Lung microvascular endothelial cell (primary cell): ENCODE measurements at places on chromosomes 6 and 20. TPM values are rescaled to one million over a fixed set of nuclear protein-coding genes. Genes with fewer than 3 reads are reported as not detected.

- no peak for DNase-seq
These were observed 593 bp upstream of the GSTA3 start for GRCh38 chr6:52910091-52910490.

DNA sequence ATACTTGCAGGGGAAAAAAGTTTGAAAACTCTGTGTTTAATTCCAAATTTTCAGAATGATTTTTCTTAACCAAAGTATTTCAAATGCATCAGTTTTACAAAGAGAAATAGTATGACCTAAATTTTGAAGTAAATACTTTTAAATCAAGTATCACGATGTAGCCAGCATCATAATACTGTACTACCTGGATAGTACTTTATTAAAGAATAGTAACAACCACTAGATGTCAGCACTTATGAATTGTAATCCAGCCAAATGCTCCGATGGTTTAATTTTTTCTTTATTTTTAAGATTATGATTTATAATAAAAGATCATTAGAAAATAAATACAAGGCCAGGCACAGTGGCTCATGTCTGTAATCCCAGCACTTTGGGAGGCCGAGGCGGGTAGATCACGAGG, 37.2 kb upstream of the HACE1 start:
- no peak for DNase-seq

Gene NTSR1
- total RNA-seq, result under 0.01 and 0.22 TPM in 2 replicates

Gene TGM3
- total RNA-seq, result not detected in 2 replicates

- peak; percentile 81 for DNase-seq
These were observed 37.0 kb upstream of the SAMHD1 start for GRCh38 chr20:36988494-36988966.

Gene OOEP
- total RNA-seq, result under 0.01 TPM in 1 of 2 replicates, not detected in the other

GRCh38 chr6:168526841-168527281, 85.9 kb downstream of the SMOC2 start:
- peak; percentile 66 for DNase-seq

DNA sequence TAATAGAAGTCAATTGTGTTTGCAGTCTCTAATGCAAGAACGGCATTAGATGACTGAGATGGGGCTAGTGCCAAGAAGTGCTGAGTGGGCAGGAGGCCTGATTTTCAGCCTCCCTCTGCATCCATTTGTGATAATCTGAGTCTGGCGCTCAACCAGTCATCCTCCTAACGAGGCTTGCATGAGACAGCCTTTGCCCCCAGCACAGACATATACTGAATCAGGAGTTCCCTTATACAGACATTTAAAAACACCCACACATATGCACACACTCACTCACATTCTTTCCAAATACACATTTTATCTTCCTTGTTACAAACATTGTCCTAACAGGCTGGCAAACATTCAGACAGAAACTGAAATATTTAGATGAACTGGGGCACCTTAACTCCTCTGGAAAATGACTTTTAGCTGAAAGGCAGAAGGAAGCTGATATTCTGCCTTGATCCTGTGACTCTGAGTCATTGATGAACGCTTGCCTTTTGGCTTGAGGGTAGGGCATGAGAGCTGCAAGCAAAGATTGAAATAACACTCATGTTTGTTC, 562.3 kb downstream of the DHX35 start:
- DNase-seq, result no peak

GRCh38 chr6:52390361-52390727, 28.4 kb downstream of the PAQR8 start:
- peak; percentile 78 for DNase-seq

DNA sequence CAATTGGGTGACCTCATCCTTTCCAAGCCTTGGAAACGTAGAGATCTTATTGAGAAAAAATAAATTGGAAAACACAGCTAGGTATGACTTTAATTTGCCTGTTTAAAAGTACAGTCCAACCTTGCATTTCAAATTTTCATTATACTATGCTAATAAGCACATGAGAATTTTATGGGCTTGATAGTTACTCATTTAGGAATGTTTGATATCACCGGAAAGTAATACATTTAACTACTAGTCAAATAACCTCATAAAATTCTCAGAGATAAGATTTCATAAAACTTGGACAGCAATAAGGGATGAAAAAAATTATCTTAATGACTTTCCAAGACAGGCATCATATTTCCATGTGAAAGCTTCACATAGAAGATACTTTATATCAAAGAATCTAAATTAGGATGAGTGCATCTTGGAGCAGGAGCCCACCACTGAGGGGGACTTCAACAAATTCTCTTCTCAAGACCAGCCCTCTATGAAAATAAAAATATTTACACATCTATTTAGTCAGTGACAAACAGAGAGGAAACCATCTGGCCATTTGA, 236.3 kb downstream of the EPHA7 start:
- DNase-seq, result no peak

DNA sequence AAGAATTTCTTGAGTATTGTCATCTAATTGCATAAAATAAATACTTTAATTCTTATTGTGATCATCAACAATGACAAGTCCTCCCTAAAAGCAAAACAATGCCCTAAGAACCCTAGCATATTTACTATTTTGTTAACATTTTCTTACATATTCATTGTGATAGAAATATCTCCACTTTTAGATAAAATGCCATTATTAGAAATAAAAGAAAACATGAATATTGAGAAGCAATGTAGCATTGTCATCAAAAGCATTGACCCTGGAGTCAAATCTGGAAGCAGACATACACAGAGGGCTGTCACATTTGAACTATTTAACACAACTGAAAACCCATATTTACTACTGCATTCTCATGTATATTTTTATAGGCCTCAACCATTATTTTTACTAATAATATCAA, 257.7 kb downstream of the SYNE1 start:
- DNase-seq, result no peak

GRCh38 chr6:118253741-118254140, 294.4 kb upstream of the PLN start:
- no peak for DNase-seq

DNA sequence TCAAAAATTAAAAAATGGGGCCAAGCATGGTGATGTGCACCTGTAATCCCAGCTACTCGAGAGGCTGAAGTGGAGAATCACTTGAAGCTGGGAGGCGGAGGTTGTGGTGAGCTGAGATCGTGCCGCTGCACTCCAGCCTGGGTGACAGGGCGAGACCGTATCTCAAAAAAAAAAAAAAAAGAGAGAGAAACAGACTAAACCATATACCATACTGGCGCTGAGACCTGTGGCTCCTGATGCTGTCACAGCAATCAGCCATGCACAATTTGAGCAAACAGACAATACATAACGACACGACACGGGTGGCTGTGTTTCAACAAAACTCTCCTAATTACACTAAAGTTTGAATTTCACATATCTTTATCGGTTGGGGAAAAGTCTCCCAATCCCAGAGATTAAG, 14.9 kb upstream of the CBFA2T2 start:
- no peak for DNase-seq

Gene PPIL6
- total RNA-seq, result 0.22 and 0.60 TPM in 2 replicates

DNA sequence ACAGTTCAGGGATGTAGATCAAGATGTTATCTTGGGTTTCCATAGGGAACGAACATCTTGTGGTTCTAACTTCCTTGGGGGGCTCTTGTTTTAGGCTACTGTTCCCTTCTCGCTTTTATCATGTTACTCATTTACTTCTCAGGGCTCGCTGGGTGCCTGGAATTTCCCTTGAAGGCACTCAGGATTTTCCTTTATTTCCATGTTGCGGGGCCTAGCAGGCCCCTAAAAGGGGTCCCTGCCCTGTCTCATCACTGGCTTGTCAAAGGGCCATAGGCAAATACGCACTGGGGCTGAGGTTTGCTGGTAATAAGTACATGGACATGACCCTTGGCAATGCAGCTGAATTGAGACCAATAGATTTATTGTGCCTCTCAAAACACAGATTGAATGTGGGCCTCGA, 262.3 kb downstream of the CDH4 start:
- no peak for DNase-seq

GRCh38 chr6:54111341-54112045, at the start of gene MLIP:
Gene MLIP, plus strand, starts transcription at chr6:54111443. Its CDS starts 37 bp downstream, at chr6:54111480.
- peak; percentile 25 for DNase-seq

DNA sequence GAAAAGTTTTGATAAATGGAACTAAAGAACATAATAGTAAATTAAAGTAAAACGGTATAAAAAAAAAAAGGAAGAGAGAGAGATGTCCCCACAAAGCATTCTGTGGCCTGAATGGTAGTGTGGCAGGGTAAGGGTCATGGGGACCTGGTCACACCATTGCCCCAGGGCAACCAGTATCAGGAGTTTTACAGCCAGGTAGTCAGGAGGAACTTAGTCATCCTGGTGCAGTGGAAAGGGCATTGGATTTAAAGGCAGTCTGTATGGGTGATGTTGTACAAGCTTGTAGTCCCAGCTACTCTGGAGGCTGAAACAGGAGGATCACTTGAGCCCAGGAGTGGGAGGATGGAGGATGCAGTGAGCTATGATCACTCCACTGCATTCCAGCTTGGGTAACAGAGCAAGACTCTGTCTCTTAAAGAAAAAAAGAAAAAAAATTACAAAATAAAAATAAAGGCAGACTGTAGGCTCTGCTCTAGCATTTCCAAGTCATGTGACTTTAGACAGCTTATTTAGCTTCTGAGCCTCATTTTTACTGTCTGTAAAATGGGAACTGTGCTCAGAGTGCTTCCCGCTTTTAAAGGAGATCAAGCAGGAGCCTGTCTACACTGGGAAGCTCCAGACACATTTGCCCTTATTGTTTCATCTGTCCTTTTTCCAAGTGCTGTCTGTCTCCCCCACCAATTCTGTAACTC, 112.8 kb upstream of the ARMC2 start:
- no peak for DNase-seq

DNA sequence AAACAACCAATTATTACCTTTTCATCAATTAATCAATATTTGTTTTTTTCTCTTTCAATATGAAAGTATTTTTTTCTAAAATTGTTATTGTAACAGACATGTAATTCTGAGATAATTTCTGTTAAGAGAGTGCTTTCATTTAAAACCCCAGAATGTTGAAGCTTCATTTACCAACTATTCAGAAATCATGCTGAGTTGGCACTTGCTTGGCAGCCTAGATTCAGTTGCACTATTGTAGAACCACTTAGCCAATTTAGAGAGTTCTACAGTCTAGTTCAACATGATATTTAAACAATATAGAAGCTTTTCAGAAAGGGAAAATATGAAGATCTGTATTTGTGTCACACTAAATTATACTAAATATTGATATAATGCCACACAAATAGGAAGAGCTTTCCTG, 56.1 kb upstream of the NKAIN2 start:
- no peak for DNase-seq

GRCh38 chr20:36391456-36391855, 85.3 kb downstream of the DLGAP4 start:
- DNase-seq, result peak; percentile 16

Gene C6orf141
- 21.6 and 61.3 TPM in 2 replicates for total RNA-seq

Gene RIPPLY2
- total RNA-seq, result 0.22 and 0.40 TPM in 2 replicates

DNA sequence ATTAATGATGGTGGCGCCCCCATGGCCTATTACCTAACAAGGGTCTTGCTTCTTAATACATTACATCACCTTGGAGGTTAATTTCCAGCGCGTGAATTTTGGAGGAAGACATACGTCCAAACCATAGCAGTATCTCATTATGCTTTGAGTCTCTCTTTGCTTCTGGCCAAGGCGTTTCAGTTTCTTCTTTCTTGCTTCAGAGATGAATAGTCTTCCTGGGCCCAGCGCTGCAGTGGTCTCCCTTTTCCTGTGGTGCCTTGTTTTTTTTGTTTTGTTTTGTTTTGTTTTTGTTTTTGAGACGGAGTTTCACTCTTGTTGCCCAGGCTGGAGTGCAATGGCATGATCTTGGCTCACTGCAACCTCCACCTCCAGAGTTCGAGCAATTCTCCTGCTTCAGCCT, 268.4 kb downstream of the SOX4 start:
- no peak for DNase-seq

GRCh38 chr6:143356101-143356880, 94.2 kb downstream of the ADAT2 start:
- DNase-seq, result no peak

- DNase-seq, result no peak
These were observed 322.1 kb downstream of the RNGTT start for GRCh38 chr6:88641178-88641903.

DNA sequence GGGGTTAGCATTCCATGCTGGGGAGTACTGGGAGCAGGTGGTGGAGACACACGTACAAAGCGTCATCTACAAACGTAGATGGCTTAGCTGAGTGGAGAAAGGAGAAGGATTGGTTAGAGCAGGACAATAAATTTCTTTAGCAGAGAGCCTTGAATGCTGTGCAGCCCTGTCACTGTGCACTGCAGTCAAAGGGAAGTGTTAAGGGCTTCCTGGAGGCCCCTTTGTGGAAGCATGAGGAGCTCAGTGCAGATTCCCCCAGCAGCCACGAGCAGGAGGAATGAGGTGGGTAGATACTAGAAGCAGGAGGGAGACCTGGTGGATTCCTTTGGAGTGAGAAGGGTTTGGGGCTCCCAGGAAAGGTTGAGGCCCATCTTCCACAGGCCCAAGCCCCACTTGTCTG, 6.1 kb upstream of the TREML4 start:
- no peak for DNase-seq

Gene ZDHHC14
- total RNA-seq, result 16.1 and 56.0 TPM in 2 replicates

DNA sequence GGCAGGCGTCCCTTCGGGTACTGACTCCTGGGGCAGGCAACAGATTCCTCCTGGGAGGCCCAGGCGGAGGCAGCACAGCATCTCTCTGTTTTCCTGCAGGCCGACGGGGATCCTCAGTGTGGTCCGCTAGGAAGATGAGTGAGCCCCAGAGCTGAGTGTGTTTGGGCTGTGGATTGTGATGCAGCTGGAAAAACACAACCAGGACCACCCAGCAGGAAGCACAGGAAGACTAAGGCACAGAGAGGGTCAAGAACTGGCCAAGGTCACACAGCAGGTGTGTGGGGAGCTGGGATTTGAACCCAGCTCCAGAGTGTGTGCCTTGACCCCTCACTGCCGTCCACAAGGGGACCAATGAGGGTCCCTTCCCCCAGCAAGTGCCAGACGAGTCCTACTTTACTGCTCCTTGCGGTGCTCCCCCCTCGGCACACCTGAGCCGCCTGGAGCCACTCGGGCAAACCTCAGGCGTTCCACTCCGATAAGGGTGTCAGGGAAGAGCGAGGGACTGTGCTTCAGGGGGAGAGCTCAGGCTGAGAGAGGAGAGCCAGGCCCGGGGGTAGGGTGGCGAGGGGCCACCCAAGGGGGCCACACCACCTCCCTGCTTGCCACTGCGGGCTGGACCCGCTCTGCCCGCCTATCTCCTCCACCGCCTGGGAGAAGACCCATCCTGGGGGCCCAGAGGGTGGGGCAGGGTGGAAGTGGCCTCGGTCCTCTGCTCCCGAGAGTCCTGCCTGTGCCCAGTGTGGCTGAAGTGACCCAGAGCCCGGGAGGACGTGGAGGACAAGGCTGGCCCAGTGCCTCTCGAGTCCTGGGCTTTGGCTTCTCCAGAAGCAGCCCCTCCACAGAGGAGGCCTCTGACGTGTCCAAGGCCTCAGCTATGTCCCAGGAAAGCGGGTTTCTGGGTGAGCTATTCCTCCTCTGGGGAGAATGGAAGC, 63.3 kb downstream of the YTHDF1 start:
- DNase-seq, result no peak
